Caki2 (cell line): ENCODE measurements at places on chromosomes 5 and 9. TPM values are rescaled to one million over a fixed set of nuclear protein-coding genes. Genes with fewer than 3 reads are reported as not detected.

The SLU7 gene
- total RNA-seq = 73.8 and 114 TPM in 2 replicates

The WDR31 gene
- total RNA-seq = 4.1 and 7.8 TPM in 2 replicates

The CCDC152 gene
- total RNA-seq = not detected in 2 replicates

The FAM153A gene
- not detected in 2 replicates for total RNA-seq

The NUTM2G gene
- total RNA-seq = not detected in 2 replicates

The GCNT1 gene
- total RNA-seq = 1.2 and 11.1 TPM in 2 replicates

The ANKRD31 gene
- total RNA-seq = 0.07 and 0.38 TPM in 2 replicates

DNA sequence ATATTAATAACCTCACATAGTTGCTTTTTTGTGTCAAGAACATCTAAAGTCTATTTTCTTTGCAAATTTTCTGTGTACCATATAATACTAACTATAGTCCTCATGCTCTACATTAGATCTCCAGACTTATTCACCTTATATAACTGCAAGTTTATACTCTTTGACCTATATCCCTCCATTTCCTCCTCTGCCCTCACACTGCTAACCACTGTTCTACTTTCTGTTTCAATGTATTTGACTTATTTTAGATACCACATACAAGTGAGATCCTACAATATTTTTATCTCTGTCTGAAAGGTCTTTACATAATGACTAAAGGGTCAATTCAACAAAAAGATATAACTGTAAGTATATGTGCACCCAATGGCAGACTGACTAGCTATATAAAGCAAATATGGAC, 789.7 kb upstream of the ZNF608 start:
- no peak for DNase-seq

GRCh38 chr5:180080486-180081280, 9.1 kb upstream of the RNF130 start:
- DNase-seq = no peak

DNA sequence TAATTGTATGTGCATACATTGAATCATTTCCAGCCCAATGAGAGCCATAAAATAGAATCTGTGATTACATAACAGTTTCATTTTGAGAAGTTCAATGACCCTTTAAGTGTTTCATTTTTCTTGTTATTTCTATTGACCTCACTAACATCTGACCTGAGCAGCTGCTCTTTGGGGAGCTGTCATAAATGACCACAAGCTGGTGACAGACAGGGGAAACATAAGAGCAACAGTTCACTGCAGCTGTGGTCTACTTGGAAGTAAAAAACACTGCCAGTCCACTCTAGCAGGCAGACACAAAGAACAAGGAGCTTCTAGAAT, 265.4 kb downstream of the DTWD2 start:
- DNase-seq = no peak

DNA sequence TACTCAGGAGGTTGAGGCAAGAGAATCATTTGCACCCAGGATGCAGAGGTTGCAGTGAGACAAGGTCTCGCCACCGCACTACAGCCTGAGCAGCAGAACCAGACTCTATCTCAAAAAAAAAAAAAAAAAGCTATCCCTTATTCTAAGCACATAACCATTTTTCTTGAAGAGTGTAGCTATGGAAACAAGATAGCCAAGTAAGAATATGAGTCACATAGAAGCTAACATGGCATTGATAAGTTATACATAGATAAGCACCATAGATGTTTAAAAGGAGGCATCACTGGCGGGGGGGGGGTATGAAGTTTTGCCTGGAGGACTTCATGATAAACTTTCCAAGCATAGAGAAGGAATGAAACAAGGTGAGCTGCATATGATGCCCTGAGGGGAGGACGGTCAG, 26.0 kb downstream of the CHSY3 start:
- DNase-seq = no peak

DNA sequence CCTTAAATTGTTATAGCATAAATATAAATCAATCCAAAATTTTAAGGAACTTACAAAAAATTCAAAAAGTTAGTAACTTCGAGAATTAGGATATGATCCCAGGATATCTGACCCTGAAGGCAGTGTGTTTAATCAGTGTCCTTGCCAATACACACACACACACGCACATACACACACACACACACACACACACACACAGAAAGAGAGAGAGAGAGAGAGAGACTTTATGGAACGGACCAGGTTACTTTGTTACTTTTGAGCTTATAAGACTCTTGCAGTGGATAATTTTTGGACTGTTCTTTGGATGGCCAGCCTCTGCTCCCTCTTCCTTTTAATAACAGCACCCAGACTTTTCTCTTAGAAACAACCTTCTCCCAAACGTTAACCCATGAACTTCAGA, 322.9 kb downstream of the NFIB start:
- DNase-seq = no peak

GRCh38 chr5:172044631-172045314, 38.3 kb upstream of the FBXW11 start:
- no peak for DNase-seq

- DNase-seq = no peak
These were observed 37.4 kb downstream of the SNX24 start for GRCh38 chr5:122882831-122883230.

DNA sequence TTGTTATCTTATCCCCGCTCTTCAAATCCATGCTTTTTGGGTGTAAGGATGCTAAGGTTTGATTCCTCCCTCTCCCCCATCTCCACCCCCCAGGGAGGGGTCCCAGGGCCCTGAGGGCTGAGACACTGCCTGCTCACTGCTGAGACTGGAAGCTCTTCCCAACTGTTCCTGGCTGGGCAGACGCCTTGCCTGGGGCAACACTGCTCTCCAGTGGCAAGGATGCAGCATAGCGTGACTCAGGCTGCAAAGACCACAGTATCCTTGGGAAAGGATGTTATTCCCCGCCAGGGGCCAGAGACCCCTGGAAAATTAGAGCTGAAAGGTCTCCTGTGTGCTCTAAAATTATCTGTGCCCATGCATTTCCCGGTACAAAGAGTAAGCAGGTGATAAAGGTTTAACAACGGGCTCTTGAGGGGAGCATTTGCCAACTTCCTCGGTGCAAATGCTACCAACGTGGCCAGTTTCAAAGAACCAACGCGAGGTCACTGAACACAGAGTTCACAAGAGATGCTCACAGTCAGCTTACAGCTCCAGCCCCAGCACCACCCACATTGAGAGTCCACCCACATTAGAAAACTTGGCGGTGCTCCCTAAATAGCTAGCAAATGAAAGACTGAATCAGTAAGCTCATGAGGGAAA, 271.9 kb downstream of the NSG2 start:
- DNase-seq = peak; percentile 69

DNA sequence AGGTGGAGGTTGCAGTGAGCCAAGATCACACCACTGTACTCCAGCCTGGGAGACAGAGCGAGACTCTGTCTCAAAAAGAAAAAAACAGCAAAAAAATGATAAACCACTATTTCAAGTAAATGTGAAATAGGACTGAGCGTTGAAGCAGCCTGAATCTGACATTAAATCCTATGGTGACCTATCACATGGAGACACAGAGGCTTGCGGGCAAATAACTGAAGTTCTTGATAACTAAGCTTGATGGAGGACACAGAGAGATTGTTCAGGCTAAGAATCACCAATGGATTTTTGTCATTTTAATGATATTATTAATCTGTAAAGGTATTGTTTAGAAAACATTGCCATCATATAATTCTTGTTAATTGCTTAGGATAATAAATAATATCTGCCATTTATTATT, 15.7 kb upstream of the IL6ST start:
- DNase-seq = no peak

DNA sequence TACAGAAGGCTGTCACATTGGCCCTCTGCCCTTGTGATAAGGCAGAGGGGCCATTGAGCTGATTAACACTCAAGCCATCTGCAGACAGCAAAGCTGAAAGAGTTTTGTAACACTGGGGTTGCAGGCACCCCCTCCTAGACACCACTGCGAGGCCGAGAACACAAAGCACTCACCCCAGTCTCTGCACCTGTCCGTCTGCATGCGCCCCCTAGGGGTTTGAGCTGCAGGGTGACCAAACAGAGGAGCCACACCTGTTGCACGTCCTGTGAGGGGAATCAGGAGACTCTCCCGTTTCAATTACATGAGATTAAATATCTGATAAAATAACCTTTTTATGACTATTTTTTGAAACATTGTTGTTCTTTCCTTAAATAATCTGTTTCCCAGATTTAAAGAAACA, 1180.4 kb downstream of the CDH9 start:
- no peak for DNase-seq

- no peak for DNase-seq
These were observed 181.8 kb downstream of the GADD45G start for GRCh38 chr9:89786655-89787054.

DNA sequence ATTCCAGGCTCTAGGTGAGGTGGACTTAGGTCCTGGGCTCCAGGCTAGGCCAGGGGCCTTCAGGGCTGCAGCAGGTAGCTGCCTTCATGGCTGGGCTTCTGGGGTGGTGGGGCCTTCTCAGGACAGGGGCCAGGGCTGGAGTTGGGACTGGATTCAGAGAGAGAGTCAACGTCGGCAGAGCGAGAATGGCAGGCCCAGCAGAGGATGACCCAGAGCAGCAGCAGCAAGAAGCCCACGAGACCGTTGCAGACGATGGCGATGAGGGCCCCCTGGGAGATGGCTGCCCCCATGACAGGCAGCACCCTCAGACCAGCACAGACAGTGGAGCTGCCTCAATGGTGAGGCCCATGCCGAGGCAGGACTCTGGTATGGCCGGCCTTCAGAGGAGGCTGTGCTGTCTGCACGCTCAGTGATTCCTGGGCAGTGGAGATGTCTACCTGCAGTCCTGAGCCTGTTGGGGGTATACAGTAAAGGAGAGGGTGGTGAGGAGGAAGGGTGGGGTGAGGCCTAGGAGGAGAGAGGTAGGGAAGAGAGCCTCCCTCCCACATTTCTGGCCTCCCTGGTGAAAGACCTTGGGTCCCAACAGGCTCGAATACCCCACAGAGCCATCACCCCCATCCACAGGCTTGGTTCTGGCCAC, 1.3 kb downstream of the ENHO start:
- no peak for DNase-seq

- DNase-seq = peak; percentile 36
These were observed 23.7 kb upstream of the TAS2R1 start for GRCh38 chr5:9653811-9654210.

- DNase-seq = no peak
These were observed 101.9 kb downstream of the SLC28A3 start for GRCh38 chr9:84238652-84239051.

GRCh38 chr5:67935908-67936566, 279.5 kb upstream of the PIK3R1 start:
- no peak for DNase-seq

- DNase-seq = no peak
These were observed 125.5 kb downstream of the OLFM1 start for GRCh38 chr9:135212961-135213360.

DNA sequence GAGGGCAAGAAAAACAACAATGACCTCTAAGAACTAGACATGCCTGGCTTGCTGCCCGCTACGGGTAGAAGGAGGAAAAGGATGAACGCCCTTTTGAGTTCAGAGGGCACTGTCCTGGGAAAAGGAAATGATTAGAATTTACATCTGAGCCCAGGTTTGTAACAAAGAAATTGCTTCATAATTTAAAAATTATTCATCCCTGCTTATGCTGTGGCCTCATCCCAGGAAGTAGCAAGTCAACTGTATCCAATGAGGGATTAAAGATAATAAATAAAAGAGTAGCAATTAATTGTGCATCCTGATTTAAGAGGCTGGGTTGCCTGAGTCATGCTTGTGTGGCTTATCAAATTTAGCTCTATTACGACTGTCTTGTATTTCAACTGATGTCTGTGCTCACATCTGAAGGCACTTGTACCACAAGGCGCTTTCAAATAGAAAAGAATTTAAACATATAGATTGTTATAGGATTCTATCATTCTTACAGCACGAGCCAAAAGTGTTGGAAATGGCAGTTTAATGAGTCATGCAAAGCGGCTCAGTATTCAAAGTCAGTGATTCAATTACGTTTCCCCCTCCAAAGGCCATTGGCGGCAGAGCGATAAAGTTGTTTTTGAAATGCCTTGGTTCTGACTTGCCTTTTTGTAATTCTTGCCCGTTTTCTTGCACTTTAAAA, 40.0 kb upstream of the DMRT1 start:
- DNase-seq = peak; percentile 76
